ENCODE measurements at places on chromosomes 2 and 18.

DNA sequence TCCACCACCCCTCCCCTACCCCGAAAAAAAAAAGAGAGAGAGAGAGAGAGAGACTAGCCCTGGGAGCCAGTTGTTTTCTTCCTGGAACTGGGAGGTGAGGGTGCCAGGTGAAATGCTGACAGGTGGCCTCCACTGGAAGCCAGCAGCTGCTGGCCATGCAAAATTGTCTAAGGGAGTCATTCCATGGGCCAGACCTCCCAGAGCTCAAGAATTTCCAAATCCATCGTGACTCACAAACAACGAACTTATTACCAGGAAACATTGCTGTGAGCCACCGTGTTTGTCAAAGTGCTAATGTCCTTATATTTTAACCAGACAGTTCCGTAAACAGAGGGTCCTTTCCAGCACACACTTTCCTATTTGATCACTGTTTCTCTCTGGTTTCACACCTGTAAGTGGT is 68.5 kb upstream of the PID1 start:
- no peak for DNase-seq

- DNase-seq, result no peak
These were observed 117.4 kb downstream of the FMNL2 start for GRCh38 chr2:152452256-152452973.

DNA sequence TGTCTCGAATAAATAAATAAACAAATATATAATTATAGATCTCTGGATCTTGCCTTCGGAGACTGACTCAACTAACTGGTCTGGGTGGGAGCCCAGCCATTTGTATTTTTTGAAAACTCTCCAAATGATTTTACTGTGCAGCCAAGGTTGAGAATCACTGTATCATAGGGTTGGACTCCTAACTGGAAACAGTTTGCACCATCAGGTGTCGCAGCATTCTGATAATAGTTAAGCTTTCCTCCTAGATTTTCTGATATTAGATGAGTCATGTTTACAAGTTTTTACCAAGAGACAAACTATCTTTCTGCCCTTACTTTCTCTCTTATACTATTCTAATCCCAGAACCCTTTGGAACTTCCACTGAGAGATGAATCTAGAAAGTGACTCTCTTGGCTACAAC is 16.8 kb downstream of the IL37 start:
- DNase-seq, result no peak

- DNase-seq, result no peak
These were observed 16.2 kb downstream of the ATG16L1 start for GRCh38 chr2:233267516-233268245.

DNA sequence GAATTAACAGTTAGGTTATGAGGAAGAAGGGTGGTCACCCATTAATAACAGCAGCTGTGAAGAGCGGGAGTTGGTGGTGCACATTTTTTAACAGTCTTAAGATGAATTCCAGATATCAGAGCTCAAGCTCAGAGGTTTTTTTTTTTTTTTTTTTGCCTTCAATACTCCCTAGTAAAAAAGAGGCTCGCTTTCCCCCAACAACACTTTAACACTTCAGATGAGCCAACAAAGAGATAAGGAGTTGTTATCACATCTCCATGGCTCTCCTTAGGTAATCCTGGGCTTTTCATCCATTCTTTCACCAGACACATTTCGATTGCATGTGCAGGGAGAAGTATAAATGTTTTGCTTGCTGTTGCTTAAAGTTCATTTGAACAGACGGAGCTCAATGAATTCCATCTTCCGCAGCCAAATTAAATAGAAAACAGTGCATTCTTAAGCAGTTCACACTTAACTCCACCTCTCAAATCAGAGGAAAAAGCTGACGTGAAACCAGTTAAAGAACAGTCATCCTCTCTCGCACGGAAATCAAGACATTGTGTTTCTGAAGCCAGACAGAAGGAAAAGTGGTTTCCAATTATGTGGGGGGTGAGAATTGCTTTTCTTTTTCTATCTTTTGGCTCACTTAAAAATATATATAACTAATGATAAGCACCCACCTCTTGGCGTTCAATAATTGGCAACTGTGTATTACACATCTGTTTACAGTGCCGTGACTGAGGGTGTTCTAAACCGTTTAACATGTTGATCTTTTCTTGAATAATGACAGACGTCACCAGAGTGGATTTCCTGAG is 118.2 kb downstream of the ZNF521 start:
- no peak for DNase-seq

DNA sequence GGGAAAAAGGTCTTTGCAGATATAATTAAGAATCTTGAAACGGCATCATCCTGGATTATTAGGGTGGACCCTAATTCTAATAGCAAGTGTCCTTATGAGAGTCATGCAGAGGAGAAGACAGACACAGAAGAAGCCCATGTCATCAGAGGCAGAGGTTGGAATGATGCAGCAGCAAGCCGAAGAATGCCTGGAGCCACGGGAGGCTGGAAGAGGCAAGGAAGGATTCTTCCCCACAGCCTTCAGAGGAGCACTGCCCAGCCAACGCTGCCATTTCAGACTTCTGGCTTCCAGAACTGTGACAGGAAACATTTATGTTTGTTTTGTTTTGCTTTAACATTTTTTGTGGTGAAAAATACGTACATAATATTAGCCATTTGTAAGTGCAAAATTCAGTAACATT is 72.3 kb downstream of the MCFD2 start:
- no peak for DNase-seq

GRCh38 chr2:117481608-117482007 is 332.9 kb upstream of the DDX18 start:
- no peak for DNase-seq

DNA sequence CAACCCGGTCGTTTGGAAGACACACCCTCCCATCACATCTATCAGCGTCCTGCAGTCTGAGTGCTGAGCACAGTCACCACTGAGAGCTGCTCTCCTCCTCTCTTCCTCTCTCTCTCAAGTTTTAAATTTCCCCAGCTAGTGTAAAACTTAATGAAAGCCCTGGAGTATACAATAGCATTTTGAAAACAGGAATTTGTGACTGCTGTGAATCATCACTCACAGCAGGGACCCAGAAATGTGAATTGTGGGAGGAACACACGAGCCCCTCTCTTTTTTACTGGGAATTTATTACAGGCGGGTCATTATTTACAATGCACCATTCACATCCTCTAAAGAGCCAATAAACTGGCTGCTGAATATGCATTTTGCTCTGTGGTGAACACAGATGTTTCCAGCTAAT is 185.0 kb upstream of the SMIM21 start:
- no peak for DNase-seq

- DNase-seq, result no peak
These were observed 48.7 kb downstream of the TTC39C start for GRCh38 chr18:24063121-24063731.

GRCh38 chr18:41410006-41410405 is 545.0 kb upstream of the PIK3C3 start:
- DNase-seq, result no peak

- DNase-seq, result no peak
These were observed 198.9 kb downstream of the NYAP2 start for GRCh38 chr2:225598426-225598825.

- DNase-seq, result no peak
These were observed 9.1 kb downstream of the DNAH7 start for GRCh38 chr2:196059491-196059960.

DNA sequence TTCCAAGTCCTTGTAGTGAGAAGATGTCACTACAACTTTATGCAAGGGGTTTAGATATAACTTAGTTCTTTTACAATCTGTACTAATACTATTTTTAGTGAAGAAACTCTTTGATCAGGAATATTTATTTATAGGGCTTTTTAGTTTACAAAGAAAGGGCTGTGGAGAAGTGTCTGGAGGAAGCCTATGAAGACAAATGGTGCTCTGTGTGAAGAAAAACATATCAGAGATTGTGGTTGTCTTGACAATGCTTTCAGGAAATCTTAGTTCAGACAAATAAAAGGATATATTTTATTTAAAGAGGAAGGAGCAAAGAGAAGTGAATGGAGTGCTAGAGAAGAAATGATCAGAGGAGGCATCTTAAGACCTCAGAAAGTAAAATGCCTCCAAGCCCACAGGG is 824.9 kb downstream of the DCDC2C start:
- DNase-seq, result no peak

DNA sequence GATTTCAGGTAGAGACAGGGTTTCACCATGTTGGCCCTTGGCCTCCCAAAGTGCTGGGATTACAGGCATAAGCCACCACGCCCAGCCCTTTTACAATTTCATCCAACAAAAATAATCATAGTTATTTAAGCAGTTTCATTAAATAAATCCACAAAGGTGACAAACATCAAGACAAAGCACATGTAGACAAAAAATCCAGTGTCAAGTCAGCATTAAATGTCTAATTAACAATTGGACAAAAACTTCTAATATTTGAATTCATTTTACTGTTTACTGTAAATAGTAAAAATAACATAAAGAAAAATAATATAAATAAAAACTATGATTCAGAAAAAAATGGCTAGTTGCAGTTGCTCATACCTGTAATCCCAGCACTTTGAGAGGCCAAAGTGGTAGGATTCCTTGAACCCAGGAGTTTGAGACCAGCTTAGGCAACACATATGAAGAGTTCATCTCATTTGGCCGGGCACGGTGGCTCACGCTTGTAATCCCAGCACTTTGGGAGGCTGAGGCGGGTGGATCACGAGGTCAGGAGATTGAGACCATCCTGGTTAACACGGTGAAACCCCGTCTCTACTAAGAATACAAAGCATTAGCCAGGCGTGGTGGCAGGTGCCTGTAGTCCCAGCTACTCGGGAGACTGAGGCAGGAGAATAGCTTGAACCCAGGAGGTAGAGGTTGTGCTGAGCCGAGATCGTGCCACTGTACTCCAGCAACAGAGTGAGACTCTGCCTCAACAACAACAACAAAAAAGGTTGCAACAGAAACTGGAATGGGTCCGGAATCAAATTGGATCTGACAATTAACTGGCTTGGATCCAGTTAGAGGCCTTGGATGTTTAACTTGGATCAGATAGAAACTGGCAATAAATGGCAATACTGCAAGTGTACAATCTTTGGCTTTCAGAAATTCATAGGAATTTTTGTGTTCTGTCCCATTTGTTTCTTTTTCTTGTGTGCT is 56.9 kb upstream of the MAT2A start:
- no peak for DNase-seq

DNA sequence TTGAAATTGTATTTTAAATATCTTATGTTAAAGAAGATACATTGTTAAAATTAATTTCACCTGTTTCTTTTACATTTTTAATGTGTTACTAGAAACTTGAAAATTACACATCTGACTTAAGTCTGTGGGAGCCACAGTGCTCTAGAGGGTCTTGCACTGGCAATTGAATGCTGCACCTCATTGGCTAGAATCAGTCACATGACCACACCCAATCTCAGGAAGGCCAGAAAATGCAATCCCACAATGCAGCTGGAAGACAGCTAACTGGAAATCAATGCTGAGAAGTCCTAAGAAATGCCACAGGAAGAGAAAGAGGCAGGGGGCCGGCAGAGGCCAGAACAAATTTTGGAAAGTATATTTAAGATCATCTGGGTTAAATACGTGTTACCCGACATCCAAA is 189.2 kb upstream of the POU3F3 start:
- DNase-seq, result no peak

GRCh38 chr18:59696311-59697235 is 650 bp downstream of the CCBE1 start:
- no peak for DNase-seq

GRCh38 chr2:28393114-28393836 is 617 bp downstream of the FOSL2 start:
- DNase-seq, result no peak

DNA sequence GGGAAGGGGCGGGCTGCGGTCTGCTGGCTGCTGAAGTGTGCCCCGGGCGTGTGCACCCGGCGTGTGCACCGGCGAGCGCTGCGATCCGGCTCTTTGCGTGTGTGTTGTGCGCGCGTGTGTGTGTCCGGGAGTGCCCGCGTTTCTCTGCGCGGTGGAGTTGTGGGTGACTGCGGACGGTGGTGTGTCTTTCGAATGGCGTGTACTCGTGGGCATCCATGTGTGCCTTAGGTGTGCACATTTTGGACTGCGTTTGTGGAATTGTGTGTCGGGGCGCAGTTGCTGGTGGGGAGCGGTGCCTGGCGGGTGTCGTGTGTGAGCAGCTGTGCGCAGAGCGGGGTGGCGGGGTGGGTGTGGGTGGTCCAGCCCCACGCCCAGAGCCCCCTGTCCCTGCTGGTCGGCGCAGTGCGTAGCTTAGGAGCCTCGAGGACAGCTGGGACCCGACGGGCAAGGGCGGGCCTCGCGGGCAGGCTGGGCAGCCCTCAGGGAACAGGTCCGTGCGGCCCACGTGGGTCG is 533 bp downstream of the HPCAL1 start:
- DNase-seq, result no peak

- peak; percentile 87 for DNase-seq
These were observed at the start of gene MEIS1 for GRCh38 chr2:66434679-66435548. Gene MEIS1 (plus strand): TSS chr2:66435125. CDS start chr2:66435857, 732 bp downstream.

DNA sequence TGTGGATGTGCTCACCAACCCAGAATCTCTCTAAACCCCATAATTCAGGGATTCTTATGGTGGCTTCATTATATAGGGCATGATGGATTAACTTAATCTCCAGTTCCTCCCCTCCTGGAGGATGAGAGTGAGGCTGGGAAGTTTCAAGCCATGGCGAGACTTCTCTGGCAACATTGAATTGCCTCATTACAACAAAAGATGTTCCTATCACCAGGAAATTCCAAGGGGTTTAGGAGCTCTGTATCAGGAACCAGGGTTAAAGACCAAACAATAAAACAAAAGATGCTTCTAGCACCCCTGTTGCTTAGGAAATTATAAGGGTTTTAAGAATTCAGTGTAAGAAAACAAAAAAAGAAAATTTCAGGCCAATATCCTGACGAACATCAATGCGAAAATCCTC is 100.1 kb downstream of the NAB1 start:
- no peak for DNase-seq

- DNase-seq, result no peak
These were observed 136.2 kb downstream of the MBP start for GRCh38 chr18:76996429-76996828.

- no peak for DNase-seq
These were observed 112.8 kb upstream of the TEX51 start for GRCh38 chr2:126785862-126786261.

- no peak for DNase-seq
These were observed 54.3 kb upstream of the COL3A1 start for GRCh38 chr2:188919824-188920223.

DNA sequence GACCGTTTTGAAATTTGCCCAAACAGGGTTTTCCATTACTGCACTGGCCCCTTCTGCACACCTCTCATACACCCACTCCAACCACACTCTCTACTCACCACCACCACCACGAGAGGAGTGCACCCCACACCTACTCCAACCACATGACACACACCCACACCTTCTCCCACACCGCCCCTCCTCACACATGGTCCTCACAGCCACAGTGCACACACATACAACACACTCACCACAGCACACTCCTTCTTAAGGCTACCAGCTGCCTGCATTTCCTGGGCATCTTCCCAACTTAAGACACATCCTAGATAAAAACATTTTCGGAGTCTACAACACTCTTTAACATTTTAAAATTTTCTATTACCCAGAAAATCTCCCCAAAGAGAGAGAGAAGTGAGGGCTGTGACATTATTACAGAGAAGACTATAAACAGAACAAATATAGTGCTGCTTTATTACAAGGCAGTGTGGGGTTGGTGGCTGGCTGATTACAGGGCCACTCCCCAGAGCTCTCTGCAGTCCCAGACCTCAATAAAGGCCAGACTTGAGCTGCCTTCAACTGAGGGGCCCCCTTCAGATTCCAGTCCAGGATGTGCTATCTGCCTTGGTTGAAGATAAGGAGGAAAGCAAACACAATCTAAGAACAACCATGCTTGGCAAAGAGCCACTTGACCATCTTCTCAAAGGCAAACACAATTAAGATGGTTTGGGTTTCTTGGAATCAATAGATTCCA is 36.1 kb downstream of the NHEJ1 start:
- no peak for DNase-seq

- no peak for DNase-seq
These were observed 236.3 kb downstream of the ACKR3 start for GRCh38 chr2:236805800-236806531.
